ENCODE measurements at places on chromosomes 5 and 9.
A peak's percentile ranks its signal among the peaks of the same experiment; 100 is the strongest.

DNA sequence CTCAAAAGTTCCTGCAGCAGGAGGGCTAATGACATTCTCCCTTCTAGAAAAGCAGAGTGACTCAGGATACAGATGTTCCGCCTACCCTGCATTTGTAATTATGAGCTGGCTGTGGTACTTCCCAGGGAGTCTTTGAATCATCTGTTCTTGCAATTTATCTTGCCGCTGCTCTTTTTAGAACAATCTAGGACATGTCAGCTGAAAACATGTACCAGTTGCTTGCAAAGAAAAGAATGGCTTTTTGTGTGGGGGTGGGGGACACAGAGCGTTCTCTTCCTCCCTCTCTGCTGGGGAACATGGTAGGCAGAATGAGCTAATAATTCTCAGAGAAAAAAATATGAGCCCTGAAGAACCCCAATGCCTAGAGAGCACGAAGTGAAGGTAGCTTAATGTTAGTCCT, 51.7 kb upstream of the TUT7 start:
- DNase-seq = no peak

DNA sequence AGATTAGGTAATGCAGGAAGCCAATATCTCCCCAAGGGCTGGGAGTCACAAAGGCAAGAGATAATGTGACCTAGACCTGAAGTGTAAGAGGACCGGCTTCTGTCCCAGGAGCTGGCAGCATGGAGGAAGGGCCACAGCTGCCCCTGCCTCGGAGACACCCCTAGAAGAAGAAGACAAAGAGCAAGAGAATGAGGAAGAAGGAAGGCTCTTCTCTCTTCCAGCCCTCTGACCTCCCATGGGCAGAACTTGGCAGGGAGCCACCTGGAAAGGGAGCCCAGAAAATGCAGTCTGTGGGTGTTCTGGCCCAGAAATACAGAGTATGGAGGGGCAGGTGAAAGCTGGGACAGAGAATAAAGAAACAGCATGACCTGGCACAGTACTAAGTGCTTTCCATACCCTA, 151.0 kb downstream of the C5orf15 start:
- no peak for DNase-seq

- peak; percentile 86 for DNase-seq
Observed at GRCh38 chr9:7489036-7489435, 310.5 kb downstream of the DMAC1 start.

GRCh38 chr5:53091289-53091688, 18.3 kb downstream of the MOCS2 start:
- DNase-seq = no peak

- no peak for DNase-seq
Observed at GRCh38 chr9:137217276-137218211, 4.5 kb downstream of the RNF208 start.

GRCh38 chr9:108142504-108143201, 653.1 kb upstream of the KLF4 start:
- DNase-seq = no peak

DNA sequence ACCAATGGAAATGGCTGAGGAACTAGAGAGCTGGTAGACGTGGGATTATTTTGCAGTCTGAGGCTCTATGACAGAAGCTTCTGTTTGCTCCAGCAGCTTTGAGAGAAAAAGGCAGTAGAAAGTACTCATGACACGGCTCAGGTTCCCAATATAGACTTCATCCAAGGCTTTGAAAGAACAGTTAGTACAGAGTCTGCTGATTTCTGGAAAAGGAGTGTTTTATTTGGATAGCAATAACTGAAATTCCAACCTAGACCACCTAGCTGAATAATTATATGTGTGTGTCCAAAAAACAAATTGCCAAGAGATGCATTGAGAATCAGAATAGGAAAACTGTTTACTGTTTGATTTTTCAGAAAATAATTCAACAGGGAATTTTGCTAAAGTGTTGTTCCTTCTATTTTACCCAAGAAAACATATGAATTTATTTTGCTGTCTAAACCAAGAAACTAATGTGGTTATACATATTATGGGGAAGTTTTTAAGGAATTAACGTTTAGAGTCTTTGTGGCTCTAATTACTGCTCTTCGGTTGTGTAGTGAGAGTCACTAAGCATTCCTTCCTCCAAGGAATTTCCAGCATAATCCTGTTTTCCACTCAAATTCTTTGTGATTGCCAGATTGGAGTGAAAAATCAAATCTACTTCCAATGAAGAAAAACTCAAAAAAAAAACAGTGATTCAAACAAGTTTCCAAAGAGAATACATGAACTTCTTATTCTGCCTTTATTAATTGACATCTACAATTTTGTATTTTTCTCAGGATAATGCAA, 18.1 kb upstream of the MTX3 start:
- DNase-seq = no peak

DNA sequence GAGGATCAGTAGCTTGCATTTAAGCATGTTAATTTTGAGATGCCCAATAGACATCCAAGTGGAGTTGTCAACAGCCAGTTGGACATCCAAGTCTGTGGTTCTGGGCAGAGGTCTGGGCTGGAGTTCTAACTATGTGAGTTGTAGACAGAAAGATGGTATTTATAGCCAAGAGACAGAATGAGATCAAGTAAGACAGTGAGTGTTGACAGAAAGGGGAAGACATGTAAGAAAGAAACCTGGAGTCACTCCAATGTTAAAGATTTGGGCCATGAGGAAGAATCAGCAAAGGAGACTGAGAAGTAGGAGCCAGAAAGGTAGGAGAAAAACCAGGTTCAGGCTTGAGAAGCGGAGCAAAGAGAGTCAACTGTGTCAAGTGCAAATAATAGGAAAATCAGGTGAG, 95.5 kb upstream of the PUM3 start:
- no peak for DNase-seq

Measured in SHP77 treated with DMSO at 0.1 percent for 48 hours (cell line).